ENCODE measurements at places on chromosomes 5 and 9.

DNA sequence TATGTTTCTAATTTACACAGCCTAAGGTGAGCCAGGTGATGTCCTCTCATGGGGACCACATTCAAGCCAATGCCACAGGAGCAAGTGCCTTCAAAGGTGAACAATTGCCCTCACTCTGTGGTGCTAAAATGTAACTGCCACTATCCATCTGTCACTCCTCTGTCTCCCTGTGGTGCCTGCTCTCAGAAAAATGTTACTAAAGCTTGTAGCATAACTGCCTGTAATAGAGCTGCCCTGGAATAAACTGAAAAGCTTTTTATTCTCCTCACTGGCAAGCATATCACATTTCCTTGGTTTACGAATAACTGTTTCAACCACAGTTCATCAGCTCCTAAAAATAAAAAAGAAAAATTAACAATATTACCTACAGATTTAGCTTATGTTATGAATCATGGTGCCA lies 142.4 kb downstream of the ST8SIA4 start:
- DNase-seq = no peak

- peak; percentile 48 for DNase-seq
Measured at GRCh38 chr5:163758283-163758711, 252.9 kb downstream of the MAT2B start.

GRCh38 chr5:10699987-10700386 lies 61.0 kb downstream of the DAP start:
- DNase-seq = no peak

DNA sequence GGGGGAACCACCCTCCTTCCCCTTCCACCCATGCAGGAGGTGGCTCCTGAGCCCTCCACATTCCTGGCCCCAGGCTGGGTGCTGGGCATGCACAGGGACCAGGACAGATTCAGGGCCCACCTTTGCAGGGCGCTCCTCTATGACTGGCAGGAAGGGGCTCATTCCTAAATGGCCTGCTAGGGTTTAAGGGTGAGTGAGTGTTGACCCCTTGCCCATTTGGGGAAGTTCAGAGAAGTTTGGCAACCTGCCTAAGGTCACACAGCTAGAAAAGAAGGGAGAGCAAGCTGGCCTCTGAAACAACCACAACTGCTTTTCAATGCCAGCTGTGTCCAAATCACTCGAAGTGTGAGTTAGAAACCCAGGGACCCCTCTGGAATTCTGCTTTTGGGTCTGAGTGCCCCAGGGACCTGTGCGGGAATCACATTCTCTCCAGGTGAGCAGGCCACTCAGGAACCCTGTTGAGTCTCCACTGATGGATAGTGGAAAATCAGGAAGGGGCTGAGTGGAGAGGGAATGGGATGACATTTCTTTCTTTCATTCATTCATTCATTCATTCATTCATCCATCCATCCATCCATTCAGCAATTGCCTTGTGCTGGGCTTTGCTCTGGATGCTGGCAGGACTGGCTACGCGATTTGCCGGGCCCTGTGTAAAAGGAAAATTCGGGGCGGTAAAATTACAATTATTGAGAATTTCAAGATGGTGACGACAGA lies 191.9 kb downstream of the C9orf50 start:
- DNase-seq = no peak

DNA sequence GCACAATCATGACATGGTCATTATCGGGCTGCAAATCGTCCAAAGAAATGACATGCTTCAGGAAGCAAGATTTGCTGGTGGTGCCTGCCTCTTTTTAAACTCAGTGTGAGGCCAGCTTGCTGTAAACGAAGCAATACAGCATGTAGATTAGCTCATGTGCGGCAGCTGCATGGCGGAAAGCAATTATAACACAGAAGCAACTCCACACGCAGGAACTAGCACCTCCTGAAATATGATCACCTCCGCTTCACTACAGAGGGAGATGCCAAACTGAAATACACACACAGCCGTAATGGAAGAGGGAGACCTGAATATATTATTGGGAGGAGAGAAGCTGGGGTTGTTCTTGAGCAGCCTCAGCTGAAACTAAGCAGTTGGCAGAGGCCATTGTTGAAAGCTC lies 312.5 kb downstream of the PSAT1 start:
- no peak for DNase-seq

- DNase-seq = no peak
Measured at GRCh38 chr5:116478491-116478890, 96.1 kb downstream of the SEMA6A start.

GRCh38 chr5:2259494-2260107 lies 376.9 kb upstream of the IRX4 start:
- DNase-seq = no peak

DNA sequence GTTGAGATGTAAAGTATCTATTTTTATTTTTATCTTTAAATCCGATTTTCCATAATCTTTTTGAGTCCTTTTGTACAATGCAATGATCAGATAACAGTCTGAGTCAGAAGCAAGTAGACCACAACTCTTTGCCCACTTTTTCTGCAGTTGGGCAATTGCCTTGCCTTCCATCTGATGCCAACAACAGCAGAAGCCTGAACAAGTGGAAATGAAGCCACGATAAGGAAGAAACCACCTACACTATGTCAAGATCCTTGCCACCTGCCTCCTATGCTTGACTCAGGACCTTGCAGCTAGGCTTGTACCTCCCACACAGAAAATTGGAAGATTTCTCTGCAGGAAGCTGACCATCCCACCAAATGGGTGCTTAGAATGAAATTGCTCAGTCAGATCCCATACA lies 78.6 kb downstream of the ANXA1 start:
- no peak for DNase-seq

DNA sequence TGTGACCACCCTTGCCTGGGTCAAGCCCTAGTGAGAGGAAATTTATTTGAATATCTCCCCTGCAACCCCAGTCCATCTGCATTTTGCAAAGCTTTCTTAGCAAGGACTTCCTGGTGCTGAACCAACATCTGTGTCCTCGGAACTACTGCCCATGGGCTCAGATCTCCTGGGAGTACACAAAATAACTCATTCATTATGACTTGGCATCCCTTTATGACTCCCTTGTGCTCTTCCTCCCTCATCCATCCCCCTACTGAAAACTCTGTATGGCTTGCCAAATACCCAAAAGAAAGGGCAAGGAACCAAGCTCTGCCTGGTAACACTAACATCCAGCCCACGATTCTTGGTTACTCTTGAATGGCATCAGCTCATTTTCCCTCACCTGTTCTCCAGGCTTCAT lies 368.5 kb downstream of the NTRK2 start:
- no peak for DNase-seq

DNA sequence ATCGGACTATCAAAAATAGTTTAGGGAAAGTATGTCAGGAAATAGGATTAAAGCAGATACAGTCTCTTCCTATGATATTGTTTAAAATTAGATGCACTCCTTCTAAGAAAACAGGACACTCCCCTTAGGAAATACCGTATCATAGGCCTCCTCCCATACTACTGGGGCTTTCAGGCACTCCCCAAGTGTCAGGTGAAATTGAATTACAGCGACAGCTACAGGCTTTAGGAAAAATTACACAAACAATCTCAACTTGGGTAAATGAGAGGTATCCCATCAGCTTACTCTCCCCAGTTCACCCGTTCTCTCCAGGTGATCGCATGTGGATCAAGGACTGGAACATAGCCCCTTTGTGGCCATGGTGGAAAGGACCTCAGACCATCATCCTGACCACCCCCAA lies 110.4 kb upstream of the EPB41L4A start:
- DNase-seq = peak; percentile 36

- peak; percentile 36 for DNase-seq
Measured at GRCh38 chr9:130607640-130608420, 28.5 kb downstream of the FUBP3 start.

- no peak for DNase-seq
Measured at GRCh38 chr9:37480759-37481158, 5.0 kb upstream of the POLR1E start.

- no peak for DNase-seq
Measured at GRCh38 chr5:126300293-126300692, 122.9 kb upstream of the GRAMD2B start.

- no peak for DNase-seq
Measured at GRCh38 chr9:134487066-134487710, 154.4 kb upstream of the COL5A1 start.

- no peak for DNase-seq
Measured at GRCh38 chr5:42884326-42884725, 72.6 kb upstream of the SELENOP start.

- no peak for DNase-seq
Measured at GRCh38 chr9:137293094-137293481, 9.0 kb downstream of the NRARP start.

DNA sequence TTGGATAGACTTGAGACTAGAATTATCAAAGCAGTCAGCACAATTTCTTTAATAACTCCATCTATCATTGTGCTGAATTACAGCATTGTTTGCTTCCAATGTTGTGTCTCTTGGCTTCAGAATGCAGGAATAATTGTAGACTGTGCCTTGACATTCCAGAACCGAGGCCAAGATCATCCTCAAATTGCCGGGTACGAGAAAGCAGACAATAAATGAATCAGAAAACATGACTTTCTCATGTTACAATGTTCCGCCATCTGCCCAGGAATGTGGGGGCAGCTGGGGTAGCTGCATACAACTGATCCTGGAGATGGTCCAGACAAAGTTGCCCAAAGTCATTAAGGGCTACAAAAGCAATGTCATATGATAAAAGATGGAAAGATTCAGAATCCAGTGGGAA lies 206.2 kb upstream of the SGCD start:
- DNase-seq = no peak

GRCh38 chr5:17477043-17477442 lies 21.0 kb upstream of the TAF11L2 start:
- no peak for DNase-seq

DNA sequence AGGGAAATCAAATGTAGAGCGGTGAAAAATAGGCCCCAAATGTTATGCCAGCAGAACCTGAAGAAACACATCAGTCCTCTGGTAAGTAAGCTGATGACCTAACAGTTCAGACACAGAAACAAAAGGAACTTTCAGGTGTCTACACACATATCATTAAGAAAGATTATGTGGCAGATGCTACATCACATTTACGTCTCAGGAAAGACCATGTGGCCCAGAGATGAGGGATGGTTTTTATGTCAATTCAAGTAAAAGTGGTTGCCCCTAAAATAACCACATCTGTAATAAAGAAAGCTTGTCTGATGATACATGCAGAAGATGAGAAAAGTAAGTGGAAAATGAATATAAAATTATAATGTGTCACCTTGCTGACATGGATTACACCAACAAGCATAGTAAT lies 31.4 kb downstream of the GNAQ start:
- DNase-seq = no peak

DNA sequence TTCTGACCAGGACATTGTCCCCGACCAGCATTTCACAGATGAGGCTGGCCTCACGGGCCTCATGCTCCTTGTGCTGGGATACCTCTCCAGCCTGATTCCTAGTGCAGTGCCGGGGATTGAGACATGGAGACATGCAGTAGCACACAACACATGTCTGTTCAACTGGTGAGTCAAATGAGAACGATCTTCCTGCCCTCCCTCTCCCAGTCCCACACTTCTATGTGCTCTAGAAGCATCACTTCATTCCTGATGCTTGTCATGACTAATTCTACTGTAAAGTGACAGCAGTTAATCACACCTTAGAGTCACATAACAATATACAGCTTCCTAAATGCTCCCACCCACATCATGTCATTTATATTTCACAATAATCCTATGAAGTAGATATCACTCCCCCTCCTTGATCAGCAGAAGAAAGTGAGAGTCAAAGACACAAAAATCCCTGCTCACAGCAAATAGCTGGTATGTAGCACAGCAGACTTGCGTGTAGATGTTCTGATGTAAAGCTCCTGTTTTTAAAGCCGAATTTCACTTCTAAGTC lies 101.8 kb downstream of the CCDC192 start:
- DNase-seq = no peak

GRCh38 chr5:37833990-37834389 lies 5.9 kb downstream of the GDNF start:
- no peak for DNase-seq

DNA sequence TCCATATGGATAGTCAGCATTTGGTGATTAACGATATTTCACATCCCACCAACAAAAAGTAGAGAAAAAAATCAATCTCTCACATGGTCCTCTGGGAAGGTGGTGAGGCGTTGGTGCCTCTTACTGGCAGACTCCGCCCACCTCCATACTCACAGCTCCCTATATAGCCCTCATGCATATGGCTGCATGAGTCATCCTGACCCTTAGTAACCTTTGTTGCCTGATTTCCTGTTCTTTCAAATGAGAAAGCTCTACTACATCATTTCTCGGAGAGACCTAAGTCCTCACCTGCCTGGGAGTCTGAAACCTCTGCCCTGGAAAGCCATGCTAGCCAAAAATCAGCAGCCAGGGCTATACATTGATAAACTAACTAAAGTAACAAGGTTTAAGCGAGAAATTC lies 33.3 kb upstream of the ABCA1 start:
- DNase-seq = peak; percentile 44

- no peak for DNase-seq
Measured at GRCh38 chr5:168375214-168375613, 83.8 kb downstream of the WWC1 start.

GRCh38 chr9:76576344-76576743 lies 117.4 kb downstream of the GCNT1 start:
- peak; percentile 74 for DNase-seq

GRCh38 chr5:106481374-106481773 lies 1189.4 kb downstream of the EFNA5 start:
- DNase-seq = no peak

DNA sequence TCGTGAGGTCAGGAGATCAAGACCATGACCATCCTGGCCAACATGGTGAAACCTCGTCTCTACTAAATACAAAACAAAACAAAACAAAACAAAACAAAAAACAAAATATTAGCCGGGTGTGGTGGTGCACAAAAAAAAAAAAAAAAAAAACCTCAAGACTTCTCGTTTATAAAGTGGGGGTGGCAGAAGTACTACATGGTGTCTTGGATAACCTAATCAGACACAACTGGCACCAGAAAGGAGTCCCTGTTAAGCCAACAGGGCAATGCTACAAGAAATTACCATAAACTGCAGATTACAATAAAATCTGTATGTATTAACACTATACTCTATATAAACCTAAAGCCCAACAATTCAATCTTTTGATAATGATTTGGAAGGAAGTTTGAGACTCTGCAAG lies 50.0 kb downstream of the SERINC5 start:
- DNase-seq = no peak

- no peak for DNase-seq
Measured at GRCh38 chr9:123795336-123795735, 134.6 kb downstream of the DENND1A start.

DNA sequence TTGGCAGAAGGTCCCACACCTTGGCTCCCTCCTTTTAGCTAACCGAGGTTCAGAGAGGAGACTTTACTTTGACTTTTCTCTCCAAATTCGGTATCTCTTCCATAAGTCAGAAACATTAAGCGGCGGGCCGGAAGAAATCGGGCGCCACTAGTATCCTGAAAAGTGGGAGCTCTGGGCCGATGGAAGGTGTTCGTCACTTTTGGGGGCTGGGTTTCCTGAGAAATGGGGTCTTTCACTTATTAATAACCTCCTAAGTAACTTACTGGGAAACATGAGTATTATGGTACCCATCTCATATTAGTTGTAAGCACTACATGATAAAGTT lies 716 bp downstream of the STX17 start:
- DNase-seq = no peak

- DNase-seq = peak; percentile 77
Measured at GRCh38 chr5:103232393-103232999, 26.1 kb upstream of the MACIR start.

All from cardiac fibroblast (primary cell).